ENCODE measurements at places on chromosomes 4 and X.

DNA sequence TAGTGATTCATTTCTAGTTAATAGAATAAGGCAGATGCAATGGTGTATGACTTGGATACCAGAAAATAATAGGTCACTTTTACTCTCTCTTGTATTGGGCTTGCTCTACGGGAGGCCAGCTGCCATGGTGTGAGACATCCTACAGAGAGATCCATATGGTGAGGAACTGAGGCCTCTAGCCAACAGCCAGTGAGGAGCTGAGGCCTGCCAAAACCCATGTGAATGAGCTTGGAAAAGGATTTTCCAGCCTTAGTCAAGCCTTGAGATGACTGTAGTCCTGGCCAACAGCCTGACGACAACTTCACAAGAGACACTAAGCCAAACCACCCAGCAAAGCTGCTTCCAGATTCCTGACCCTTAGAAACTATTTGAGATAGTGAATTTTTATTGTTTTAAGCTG, 1300.2 kb downstream of the RAPGEF2 start:
- no peak for DNase-seq

GRCh38 chr4:41074215-41074614, 140.1 kb downstream of the APBB2 start:
- no peak for DNase-seq

DNA sequence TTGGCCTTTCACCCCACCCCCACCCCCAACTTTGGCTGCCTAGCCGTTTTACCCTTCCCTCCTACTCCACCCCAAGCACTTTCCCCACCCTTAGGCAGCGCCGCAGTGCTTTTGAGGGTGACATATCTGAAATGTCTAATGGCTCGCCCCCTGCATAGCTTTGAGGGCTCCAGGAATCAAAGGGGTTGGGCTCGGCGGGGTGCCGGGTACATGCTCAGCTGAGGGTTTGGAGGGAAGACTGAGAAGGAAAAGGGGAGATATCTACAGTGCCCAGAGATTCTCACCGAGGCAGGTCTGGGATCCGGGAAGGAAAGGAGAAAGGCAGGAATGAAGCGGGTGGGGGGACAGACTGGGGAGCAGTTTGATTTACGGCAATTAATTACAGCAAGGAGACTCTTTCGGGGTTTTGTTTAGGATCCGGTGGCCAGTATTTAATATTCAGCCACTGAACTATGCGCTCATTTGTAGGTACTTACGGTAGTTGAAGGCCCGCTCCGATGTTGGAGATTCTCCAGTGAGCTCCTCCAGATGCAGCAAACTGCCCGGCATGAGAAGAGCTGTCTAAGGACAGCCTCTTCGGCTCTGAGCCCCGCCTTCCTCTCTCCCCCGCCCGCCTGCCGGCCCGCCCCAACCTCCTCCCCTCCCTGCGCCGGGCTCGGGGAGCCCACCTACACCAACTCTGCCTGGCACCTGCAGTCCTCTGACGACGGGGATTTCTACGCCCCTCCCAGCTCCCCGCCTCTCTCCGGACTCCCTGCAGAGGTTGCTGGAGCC, at the start of gene IGSF1:
Gene IGSF1 (minus strand): TSS at position 569 of the 774 bp plus-strand sequence. CDS start 2,632 bp downstream, outside the sequence.
- DNase-seq: no peak

- DNase-seq: no peak
Observed at GRCh38 chr4:81225252-81225651, 10.2 kb upstream of the PRKG2 start.

- no peak for DNase-seq
Observed at GRCh38 chr4:118676128-118676527, 9.1 kb upstream of the METTL14 start.

DNA sequence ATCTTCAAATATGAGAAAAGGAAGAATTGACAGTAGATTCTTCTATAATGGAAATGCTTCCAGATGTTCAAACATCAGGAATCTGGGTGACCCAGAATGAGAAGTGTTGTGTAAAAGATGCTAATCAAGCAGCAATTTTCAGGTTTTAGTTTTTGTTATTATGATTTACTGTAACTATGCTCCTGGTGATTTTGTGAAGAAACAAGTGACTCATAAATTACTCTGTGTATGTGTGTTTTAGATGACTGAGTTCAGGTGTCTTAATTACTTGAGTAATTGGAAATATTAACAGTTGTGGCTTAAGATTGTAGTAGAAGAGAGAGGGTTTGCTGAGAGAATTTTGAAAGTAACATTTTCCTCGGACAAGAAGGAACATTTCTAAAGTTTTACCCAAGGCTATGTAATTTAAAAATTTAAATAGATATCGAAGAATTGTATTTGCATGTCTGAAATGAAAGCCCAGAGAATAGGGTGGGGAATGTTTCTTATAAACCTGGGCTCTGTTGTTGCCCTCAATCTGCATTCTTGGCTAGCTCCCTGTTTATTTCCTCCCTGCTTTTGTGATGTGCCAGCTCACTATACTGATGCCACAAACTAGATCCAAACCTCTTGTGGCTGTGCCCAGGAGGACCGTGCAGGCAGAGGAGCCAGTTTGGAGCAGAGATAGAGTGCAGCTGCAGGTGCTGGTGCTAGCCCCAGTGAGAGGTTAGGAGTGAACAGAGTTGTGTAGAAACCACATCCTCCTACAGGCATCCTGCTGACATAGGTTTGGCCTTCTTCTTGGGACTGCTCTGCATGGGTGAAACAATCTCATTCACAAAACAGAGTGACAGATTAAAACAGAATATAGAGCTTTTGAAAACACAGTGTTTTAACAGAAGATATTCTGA, 25.4 kb upstream of the TNIP3 start:
- no peak for DNase-seq

- DNase-seq: no peak
Observed at GRCh38 chr4:29009908-29010307, 1710.3 kb upstream of the PCDH7 start.

DNA sequence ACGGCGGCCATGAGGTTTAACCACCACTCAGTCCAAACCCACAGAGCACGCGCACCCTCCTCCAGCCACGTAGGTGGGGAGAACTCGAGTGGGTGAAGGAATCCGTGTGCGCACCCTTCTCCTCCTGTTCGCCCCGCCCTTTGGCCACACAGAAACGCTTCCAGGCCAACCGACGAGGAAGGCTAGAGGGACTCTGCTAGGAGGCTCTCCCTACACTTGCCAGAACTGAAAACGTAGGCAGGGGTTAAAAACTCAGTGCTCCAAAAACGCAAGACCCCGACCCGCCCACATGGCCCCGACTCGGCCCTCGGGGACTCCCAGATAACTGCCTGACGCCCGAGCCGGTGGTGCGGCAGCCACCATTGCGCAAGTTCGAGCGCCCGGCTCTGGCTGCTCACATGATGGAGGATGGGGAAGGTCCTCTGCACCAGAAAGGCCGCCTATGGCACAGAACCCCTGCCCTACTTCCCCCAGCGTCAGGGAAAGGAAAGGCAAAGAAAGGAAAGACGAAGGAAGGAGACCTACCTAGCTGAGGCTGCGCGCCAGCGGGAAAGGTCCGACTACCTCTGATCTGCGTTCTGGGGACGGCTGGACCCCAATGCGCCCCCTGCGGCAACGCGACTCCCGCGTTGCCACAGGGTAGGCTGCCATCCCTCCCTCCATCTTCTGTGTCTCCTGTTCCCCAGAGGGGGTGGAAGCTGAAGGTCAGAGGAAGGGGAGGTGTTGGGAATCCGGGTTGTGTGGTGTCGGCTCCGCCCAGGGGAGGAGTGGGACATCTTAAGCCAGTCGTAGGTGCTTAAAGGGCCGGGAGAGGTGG, 201.9 kb upstream of the AGTR2 start:
- DNase-seq: no peak

DNA sequence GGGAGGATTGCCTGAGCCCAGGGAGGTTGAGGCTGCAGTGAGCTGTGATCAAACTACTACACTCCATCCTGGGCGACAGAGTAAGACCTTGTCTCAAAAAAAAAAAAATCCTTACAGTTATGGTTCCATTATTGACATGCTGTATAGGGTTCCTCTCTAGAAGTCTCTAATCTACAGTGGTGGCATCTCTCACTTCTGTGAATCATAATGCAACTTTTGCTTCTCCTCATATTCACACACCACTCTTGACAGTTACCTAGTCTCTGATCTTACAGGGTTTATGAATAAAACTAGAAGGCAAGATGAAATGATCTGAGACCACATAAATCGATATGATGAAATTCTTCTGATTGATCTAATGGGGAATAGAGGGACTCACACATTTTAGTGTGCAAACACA, 40.6 kb downstream of the DOCK11 start:
- DNase-seq: no peak

- DNase-seq: no peak
Observed at GRCh38 chrX:129755779-129756650, 17.2 kb downstream of the XPNPEP2 start.

GRCh38 chrX:103503163-103503852, 16.0 kb downstream of the RAB40A start:
- no peak for DNase-seq

DNA sequence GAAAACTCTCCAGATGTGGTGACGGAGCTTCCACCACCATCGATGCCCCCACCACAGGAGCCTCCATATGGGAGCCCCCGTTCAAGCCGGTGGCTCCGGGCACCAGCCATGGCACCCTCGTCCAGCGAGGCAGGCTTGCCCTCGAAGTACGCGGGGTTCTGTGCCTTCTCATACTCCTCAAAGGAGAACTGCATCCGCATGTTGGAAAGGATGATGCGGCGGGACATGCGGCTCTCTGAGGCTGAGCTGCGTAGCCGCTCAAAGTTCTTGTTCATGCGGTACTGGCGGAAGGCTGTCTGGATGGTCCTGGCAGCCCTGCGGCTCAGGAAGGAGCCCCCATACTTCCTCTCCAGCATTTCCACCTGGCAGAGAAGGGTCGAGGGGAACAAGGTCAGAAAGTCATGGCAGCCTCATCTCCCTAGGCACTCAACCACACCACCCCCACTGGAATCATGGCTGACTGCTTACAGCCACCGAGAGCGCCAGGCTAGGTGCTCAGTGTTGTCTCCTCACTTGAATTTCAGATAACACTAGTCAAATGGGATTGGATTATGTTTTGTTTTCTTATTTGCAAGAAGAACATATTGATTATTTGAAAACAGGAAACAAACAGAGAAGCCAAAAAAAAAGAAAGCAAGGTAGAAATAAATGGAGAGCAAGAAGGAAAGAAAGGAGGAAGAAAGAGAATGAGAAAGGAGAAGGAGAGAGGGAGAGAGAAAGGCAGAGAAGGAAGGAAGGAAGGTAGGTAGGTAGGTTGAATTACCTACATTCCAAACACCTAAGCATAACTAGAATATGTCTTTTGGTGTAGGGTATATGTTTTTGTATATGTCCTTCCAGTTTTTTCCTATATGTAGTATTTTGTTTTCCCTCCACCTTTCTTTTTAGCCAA, 26.6 kb downstream of the IQSEC2 start:
- no peak for DNase-seq

DNA sequence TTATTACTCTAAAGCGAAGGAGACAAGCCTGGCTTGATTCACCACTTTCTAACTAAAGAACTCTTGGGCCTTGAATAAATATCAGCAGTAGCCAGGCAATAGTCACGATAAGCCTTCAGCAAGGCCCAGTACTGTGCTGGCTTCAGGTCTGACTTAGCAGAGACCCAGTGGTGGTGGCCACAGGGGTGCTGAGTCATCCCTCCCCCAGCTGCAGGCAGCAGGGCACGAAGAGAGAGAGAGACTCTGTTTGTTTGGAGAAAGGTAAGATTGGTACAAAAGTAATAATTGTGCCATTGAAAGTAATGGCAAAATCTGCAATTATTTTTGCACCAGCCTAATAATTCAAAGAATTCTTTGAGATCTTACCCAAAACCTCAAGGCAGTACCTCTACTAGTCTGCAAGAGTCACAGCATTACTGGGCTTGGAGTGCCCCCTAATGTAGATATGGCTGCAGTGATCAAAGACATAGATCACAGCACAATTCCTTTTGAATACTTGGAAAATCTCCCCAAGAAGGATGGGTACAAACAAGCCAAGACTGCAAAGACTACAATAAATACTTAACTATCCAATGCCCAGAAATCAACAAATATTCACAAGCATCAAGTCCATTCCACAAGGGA, 159.5 kb upstream of the USP38 start:
- DNase-seq: peak; percentile 6

DNA sequence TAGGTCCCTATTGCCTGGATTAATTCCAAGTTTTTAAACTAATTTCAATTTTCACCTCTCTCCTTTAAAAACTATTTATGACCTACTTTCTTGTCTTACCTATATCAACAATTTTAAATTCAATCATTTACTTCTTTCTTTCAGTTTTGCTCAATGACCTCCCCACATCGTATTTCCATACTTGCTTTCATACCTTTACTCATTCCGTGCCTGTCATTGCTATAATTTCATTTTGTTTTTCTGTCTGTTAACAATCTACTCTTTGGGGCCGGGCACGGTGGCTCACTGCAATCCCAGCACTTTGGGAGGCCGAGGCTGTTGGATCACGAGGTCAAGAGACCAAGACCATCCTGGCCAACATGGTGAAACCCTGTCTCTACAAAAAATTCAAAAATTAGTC, 781.1 kb downstream of the FSTL5 start:
- no peak for DNase-seq

Measured in fibroblast of skin of left biceps (primary cell).